ENCODE measurements at places on chromosomes 6 and 20. TPM values are rescaled to one million over a fixed set of nuclear protein-coding genes. Genes with fewer than 3 reads are reported as not detected.

DNA sequence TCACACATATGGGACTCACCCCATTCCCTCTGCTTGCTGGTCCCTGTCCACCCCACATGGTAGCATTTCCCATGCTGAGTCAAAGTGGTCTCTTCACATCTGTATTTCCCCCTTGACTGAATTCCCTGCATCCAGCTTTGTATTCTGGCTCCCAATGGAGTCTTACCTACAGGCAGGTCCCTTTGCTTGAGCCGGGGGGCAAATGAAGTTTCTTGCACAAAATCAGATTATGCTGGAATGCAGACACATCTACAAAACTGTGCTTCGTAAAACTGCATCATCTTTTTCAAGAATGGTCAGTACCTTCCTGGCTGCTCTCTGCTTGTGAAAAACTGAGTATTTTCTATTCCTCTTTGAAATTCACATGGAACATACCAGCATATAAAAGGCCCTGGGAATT, 32.1 kb upstream of the BCAS1 start:
- DNase-seq: no peak

Gene TMEM217
- 1.2 TPM for total RNA-seq

Gene KHDC1L
- not detected for total RNA-seq

Gene PPP1R16B
- 10.4 TPM for total RNA-seq

- no peak for DNase-seq
Observed at GRCh38 chr6:113178349-113178748, 678.8 kb upstream of the MARCKS start.

DNA sequence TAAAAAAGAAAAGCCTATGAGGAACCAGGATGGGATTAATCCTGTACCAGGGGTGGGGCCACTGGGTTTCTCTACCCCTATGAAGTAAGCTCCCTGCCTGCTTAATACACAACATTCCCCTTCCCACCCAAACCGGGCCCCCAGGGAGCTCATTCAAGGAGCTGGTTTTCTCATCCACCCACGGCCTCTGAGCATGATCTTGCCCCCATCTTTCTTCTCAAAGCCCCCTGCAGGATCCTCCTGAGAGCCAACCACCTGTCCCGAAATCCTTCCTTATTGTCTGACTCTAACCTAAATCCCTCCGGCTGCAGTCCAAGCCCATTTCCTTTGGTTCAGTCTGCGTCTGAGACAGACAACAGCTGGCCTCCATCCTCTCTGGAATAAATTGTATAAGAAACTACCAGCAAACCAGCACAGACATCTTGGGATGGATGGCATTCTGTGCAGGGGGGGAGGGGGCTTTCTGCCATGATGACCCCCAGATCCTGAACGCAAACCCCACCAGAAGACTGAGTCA, 21.0 kb downstream of the KCNK5 start:
- no peak for DNase-seq

Gene ABRACL
- 42.1 TPM for total RNA-seq

- no peak for DNase-seq
Observed at GRCh38 chr20:62856931-62857619, 4.5 kb downstream of the TCFL5 start.

Gene OLIG3
- total RNA-seq: not detected

Gene SCRT2
- not detected for total RNA-seq

GRCh38 chr6:97176468-97176867, 106.5 kb downstream of the MMS22L start:
- no peak for DNase-seq

Gene MYH7B
- total RNA-seq: 1.4 TPM

GRCh38 chr6:112181130-112181529, 73.2 kb downstream of the LAMA4 start:
- DNase-seq: no peak

DNA sequence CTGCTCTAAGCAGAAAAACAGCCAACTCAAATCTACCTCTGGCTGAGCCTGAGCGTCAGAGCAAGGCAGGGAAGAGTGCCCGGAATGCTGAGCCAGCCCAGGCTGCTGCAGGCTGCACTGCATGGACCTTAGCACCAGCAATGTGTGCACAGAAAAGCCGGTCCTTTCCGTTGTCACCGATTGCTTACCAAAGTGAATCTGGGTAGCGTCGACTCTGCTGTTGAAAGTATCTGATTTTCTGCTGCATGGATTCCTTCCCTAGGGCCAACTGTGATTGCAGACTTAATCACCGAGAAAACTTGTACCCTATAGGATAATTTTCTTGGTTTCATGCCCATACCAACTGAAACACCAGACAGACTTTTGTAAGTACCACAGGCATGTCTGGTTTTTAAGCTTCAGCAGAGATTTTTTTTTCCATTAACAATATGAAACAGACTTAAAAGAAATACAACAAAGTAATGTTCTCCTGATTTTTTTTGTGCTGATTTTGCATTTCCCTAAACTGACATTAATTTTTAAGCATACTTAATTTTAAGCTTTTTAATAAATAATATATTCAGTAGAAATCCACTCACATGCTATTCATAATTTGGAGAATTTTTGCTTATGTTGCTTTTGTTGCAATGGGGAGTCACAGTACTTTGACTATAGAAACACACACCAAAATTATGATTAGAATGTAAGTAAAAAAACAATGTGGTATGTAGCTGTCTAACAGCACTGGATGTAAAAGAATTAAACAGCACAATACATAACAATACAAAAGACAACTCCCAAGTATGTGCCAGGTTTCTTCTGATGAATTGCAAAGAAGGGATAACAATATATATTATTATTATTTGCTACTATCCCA, 218.0 kb downstream of the THBS2 start:
- DNase-seq: no peak

Gene HCRTR2
- total RNA-seq: not detected

DNA sequence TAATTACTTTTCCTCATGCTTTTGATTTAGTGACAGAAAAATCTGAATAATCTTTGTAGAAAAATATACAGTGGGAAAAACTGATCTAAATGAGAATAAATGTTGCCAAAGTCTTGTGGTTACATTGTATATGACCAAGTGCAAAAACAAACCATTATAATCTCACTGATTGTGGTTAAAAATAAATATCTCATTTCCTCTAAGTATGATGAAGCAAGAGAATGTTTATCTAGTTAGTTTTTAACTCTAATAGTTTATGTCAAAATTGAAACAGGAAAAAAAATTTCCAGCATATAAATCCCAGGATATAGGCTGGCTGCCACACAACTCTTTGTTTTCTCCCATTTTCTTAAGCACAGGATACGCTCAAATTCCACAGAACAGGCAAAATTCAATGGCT, 392.7 kb upstream of the ID4 start:
- DNase-seq: no peak

DNA sequence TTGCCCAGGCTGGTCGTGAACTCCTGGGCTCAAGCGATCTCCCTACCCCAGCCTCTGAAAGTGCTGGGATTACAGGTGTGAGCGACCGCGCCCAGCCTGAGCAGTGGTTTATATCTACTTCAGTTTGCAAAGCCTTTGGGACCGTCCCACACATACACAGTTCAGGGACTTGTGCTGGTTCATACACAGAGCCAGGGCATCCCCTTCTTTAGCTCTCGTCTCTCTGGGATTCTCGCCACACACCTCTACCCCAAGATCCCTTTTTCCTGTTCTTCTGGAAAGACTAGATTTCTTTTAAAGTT, 12.5 kb downstream of the CAP2 start:
- no peak for DNase-seq

Gene RAD21L1
- not detected for total RNA-seq

- no peak for DNase-seq
Observed at GRCh38 chr6:168157272-168158212, 78.5 kb upstream of the FRMD1 start.

DNA sequence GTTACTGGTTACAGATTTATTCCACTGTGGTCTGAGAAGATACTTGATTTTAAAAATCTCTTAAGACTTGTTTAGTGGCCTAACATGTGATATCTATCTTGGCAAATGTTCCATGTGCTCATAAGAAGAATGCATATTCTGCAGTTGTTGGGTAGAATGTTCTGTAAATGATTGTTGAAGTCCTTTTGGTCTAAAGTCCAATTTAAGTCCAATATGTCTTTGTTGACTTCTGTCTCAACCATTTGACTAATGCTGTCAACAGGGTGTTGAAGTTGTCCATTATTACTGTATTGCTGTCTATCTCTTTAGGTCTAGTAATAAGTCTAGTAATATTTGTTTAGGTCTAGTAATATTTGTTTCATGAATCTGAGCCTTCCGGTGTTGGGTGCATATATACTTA, 387.8 kb upstream of the RUNX2 start:
- DNase-seq: no peak

GRCh38 chr6:30837870-30838269, 46.4 kb upstream of the DDR1 start:
- DNase-seq: no peak

DNA sequence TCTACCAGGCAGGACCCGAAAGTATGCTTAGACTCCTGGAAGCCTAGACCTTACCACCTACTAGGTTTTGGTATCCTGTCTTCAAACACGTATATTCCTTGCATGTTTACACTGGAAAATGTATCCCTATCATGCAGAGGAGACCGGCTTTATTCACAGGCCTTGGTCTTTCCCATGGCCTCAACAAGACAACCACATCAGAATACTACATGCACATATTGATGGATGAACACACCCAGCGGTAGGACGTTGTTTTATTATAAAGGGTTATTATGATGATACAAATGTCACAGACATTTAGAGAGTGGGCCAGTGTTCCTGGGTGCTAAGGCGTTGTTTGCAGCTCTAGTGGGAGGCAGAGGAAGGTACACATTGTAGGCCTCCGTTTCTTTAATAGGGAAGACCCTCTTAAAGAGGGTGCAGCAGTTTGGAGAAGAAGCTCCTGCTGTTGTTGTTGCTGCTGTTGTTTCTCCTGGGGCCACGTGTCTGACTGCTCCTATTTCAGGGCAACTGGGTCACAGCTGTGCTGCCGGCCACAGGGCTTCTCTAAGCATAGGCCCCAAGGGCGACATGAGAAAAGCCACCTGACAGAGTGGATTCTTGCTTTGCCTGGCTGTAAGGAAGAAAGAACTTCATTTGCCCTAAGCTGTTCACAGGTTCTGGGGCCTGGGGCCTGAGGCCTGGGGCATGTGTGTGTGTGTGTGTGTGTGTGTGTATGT, 98.3 kb upstream of the SASH1 start:
- DNase-seq: no peak

DNA sequence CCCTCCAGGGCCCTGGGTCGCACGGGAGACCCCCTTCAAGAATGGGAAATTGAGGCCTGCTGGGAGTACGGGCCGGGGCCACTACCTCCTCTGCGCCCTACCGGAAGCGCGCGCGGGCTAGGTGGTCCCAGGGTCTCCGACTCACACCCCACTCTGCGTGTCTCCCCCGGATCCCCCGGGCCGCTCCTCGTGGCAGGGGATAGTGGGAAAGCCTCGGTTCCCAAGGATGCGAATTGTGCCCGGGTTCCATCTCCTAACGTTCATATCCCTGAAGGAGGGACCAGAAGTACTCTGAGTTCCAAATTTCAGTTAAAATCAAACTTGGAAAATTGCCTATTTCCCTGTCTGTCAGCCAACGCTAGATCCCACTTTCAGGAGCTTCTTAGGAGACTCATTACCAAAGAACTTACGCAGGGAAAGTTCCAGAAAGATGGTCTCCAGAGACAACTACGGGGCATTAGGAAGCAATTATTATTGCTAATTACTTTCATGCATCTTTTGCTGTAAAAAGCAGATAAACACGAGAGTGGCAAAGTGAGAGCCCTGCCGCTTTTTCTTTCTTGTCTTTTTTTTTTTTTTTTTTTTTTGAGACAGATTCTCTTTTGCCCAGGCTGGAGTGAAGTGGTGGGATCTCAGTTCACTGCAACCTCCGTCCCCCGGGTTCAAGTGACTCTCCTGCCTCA, 858 bp downstream of the FAM83D start:
- no peak for DNase-seq

DNA sequence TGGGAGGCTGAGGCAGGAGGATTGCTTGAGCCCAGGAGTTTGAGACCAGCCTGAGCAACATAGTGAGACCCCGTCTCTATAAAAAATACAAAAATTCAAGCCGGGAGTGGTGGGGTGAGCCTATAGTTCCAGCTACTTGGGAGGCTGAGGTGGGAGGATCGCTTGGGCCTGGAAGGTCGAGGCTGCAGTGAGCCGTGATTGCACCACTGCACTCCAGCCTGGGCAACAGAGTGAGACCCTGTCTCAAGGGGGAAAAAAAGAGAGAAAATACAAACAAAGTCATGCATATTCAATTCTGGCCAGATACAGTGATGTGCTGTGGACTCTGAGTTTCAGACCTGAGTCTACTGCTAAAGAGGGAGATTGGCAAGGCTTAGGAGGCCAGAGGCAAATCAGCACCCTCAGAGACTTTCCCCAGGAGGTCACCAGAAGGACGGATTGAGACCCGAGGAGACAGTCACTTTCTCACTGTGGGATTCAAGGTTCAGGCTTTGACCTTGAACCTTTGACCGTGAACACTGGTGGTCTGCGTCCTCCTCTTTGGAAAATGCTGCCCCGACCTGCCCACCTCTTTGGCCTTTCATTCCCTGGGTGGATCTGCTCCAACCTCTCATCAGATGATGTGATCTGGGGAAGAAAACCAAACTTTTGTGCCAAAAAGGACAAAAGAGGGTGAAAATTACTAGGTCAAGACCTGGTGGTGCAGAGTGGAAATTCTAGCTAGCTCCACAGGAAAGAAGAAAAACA, 31.2 kb downstream of the TGM2 start:
- no peak for DNase-seq

DNA sequence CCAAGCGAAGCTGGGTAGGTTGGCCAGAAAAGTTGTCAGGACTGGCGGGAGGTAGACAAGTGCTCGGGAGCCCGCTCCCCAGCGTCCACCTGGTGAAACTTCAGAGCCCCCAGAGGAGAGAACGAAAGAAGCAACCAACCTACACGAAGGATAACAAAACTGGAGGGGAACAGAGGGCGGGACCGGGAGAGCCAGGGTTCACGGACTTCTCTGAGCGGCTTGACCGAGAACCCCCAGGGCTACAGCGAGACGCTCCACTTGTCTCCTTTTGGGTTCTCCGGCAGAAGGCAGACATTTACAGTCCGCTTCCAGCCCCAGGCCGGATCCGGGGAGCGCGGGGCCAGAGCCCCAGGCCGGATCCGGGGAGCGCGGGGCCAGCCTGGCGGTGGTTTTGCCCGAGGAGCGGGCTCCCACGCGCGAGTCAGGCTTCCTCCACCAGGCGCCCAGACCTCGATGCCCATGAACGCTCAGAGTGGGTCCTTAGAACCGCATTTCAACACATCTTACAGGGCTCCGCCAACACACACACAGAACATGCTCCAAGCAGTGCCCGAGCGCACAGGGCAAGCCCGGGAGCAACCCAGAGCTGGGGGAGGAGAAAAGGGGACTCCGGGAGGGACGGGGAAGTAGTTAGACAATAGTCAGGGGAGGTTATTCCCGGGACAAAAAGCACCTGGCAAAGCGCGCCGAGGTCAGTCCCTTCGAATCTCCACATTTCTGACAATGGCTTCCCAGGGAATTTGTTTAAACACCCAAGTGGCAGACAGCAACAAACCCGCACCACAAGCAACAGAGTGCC, 1.1 kb downstream of the PTPRK start:
- peak; percentile 68 for DNase-seq

DNA sequence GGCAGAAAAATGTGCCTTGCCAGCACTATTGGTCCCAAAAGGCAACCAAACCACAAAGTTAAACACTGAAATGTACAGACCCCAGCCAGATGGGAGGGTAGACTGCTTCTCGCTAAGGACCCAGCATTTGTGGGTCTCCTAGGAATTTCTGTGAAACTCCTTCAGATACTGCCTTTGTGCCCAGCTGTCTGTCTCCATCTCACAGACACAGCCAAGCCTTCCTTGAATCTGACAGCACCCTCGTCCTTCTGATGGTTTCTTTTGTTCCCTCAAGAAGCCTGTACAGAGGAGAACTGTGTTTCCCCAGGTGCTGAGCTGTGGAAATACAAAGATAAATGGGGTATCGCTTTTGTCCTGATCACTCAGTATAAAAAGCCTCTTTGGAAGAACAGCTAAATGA, 254.0 kb upstream of the TAB2 start:
- no peak for DNase-seq
